ENCODE measurements at places on chromosomes 13 and 19. TPM values are rescaled to one million over a fixed set of nuclear protein-coding genes. Genes with fewer than 3 reads are reported as not detected.

GRCh38 chr13:22893204-22893603 lies 287.6 kb upstream of the SGCG start:
- DNase-seq: no peak

GRCh38 chr13:83184819-83185218 lies 697.5 kb downstream of the SLITRK1 start:
- DNase-seq: no peak

DNA sequence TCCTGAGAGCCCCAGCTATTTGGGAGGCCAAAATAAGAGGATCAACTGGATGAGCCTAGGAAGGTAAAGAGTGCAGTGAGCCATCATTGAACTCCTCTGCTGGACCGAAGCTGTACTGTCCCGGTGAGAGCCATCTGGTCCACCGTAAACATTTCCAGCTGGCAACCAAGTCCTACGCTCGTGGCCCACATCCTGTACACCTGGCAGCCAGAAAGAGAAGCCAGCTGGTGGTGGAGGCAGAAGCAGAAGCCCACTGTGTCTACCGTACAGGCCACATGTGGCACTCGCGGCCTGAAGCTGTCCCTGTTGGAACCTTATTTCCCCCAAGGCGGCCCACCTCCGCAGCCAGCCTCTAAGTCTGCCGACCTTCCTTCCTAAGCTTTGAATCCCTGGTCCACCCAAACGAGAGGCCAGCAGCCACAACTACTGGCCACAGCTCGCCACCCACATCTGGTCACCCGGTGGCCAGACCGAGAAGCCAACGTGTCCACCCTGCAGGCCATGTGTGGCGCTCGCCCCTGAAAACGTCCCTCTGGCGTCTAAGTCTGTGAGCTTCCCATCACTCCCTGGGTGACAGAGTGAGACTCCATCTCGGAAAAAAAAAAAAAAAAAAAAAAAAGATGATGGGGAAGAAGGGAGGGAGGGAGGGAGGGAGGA lies 14.2 kb upstream of the ZNF91 start:
- no peak for DNase-seq

DNA sequence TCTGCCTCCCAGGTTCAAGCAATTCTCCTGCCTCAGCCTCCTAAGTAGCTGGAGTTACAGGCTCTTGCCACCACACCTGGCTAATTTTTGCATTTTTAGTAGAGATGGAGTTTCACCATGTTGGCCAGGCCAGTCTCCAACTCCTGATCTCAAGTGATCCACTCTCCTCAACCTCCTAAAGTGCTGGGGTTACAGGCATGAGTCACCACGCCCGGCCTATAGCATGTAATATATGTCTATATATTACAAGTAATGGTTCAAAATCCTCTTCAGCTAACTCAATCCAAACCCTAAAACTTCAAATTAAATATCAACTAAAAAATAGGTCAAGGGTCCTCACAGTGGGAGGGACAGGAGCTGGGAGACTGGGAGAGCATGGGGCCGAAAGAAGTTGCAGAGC lies 28.0 kb downstream of the FPR3 start:
- DNase-seq: no peak

GRCh38 chr19:18274219-18274780 lies at the start of gene IQCN:
Gene IQCN, minus strand, starts transcription at chr19:18274452. Its CDS starts 4,974 bp downstream, at chr19:18269478.
- DNase-seq: no peak

DNA sequence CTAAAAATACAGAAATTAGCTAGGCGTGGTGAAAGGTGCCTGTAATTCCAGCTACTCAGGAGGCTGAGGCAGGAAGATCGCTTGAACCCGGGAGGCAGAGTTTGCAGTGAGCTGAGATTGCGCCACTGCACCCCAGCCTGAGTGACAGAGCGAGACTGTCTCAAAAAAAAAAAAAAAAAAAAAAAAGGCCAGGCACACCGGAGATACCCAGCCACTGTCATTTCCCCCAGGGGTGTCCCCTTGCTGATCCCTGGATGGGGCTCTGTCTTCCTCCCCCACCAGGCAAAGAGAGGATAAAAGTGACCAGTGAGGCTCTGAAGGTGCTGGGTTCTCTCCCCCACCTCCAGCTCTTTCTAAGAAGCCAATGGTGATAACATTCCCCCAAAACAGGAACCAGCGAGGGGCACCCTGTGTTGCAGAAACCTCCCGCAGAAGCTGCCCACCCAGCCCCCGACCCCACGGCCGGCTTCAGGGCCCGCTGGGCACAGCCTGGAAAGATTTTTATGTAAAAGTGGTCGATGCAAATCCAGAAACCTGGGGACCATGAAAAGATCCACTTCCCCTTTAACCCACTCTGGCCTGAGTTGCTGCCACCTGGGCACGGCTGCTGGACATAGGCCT lies 61.4 kb upstream of the KLF2 start:
- no peak for DNase-seq

DNA sequence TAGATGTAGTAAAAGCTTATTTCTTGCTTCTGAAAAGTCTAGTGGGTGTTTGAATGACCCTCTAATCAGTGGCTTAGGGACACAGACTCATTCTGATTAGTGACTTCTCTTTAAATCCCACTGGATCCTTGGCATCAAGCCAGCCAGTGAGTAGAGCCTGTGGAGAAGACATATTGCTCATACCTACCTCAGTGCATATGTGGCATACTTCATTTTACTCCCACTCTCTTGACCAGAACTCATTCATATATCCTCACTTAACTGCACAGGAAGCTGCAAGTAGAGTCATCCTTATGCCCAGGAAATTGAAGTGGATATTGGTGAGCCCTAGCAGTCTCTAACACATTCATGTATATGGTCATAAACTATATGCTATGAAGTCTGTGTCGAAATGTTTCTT lies 148.3 kb downstream of the PDS5B start:
- no peak for DNase-seq

GRCh38 chr19:40420766-40421765 lies 4.7 kb downstream of the SERTAD1 start:
- peak; percentile 70 for DNase-seq

GRCh38 chr13:36096461-36097416 lies 34.4 kb downstream of the DCLK1 start:
- no peak for DNase-seq

GRCh38 chr19:22783651-22784410 lies at the start of gene ZNF99:
Gene ZNF99, minus strand, starts transcription at chr19:22784151. Its CDS starts 135 bp downstream, at chr19:22784016.
- no peak for DNase-seq

GRCh38 chr13:44437356-44438233 lies 64.0 kb downstream of the SERP2 start:
- DNase-seq: no peak

- DNase-seq: no peak
Measured at GRCh38 chr19:6413721-6414643, 10.6 kb downstream of the KHSRP start.

DNA sequence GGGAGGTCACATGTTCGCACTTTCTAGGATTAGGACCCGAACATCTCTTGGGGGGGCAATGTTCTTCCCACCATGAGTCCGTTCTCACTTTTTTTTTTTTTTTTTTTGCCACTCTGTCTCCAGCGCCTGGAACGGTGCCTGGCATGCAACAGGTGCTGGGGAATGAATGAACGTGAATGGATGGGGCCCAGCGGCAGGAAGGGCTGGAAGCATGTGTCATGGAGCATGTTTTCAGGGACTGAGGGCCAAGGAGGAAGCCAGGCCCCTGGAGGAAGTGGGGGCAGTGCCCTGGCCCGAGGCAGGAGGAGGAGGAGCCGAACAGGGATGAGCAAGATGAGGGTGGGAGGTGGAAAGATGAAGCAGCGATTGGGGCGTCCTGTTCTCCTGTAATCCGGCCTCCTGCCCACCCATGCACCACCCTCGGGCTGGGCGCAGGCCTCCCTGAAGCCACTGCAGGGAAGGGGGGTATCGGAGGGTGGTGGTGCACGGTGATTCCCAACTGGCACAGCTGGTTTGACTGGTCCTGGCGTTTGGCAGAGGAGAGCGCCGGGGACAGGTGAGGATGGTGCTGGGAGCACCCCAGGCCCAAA lies 8.8 kb upstream of the SULT2B1 start:
- no peak for DNase-seq

The CACNG6 gene
- not detected for total RNA-seq

The POLR2I gene
- 68.9 TPM for total RNA-seq

The FCHO1 gene
- total RNA-seq: 74.7 TPM

The ZNF98 gene
- total RNA-seq: not detected

The JAK3 gene
- 212 TPM for total RNA-seq

The FBXO27 gene
- total RNA-seq: 0.84 TPM

The COG6 gene
- total RNA-seq: 42.2 TPM

The CGB1 gene
- not detected for total RNA-seq

The MCEMP1 gene
- not detected for total RNA-seq

The FGF22 gene
- not detected for total RNA-seq

The PLPP2 gene
- not detected for total RNA-seq

The HSH2D gene
- total RNA-seq: 43.5 TPM

The PGLYRP1 gene
- total RNA-seq: not detected
